OCI-M1 (cell line): ENCODE measurements at places on chromosomes 3 and 15.
A peak's percentile ranks its signal among the peaks of the same experiment; 100 is the strongest.

GRCh38 chr3:52682016-52682415 lies 3.7 kb downstream of the PBRM1 start:
- DNase-seq, result peak; percentile 93

DNA sequence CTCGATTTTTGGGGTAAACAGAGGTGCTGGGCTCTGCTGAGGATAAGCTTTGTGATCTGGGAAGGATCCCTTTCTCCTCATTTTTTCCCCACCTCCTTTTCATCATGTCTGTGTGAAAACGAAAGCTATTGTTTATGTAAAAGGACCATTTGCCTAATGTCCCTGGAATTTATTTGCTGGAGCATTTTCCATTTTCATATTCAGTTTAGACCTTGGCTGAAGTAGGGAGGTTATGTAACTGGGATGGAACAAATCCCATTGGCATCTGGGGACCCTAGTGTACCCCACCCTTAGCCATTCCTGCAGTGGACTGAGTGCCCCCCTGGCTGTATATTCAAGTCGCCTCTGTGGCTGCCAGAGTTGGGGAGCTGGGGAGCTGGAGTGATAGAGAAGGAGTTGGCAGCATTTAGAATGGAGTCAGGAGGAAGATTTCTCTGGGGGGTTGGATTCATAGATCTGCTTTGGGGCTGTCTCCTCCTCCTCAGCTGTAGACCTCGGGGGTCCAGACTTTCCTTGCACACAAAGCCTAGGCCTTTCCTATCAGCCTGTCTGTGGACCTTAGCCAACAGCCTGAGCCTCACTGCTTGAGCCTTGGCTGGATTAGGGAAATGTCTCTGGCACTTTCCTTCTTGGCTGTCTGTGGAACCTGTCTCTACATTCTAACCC lies 270.4 kb upstream of the CTDSPL start:
- DNase-seq, result no peak

DNA sequence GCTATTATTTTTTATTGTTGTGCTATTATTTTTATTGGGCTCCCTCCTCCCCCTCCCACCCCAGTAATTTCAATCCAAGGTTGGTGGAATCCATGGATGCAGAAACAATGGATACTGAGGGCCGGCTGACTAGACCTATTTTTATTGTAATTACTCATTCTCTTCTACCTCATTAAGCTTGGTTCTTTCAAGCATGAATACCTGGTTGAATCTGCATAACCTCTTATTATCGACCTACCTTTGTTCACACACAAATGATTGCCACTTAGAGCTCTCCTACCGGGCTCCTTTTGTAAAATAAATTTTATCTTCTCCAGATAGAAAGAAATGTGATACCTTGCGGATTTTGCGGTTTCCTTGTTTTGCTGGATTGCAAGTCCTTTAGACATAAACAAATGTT lies 31.6 kb downstream of the BTD start:
- no peak for DNase-seq

- DNase-seq, result peak; percentile 3
Measured at GRCh38 chr3:190089711-190090110, 31.0 kb downstream of the P3H2 start.
